Activated CD4-positive, CD25-positive, alpha-beta regulatory T cell (primary cell): ENCODE measurements at places on chromosomes 3 and 15.

DNA sequence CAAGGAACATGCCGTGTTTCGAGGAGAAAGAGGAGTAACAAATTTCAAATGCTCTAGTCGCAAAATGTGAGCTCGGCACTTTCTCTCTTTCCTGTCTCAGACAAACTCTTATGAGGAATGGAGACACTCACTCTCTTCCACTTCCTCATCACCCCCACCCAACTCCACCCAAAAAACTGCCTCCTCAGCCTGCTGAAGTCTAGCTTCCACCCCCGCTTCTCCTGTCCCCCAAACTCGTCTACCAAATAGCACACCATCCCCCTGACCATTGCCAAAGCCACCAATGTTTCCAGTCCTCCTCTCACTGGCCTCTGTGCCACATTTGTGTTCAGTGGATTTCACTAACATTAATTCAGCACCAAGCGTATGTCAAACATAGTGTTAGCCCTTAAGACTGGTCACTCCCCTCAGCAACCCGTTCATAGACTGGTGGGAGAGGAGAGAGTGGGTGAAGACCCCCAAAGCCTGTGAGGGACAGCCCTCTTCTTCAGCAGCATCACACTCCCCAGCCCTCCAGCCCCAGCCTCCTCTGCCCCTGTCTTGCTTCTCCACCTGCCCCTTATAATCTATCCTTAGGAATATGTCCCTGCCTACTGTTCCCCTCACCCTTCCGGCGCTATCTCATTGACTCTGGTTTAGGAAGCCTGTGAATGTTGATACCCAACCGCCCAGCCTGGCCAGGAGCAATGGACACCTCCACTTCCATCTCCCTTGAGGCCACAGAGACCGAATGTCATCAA, 77.3 kb downstream of the FAM174B start:
- DNase-seq, result no peak

DNA sequence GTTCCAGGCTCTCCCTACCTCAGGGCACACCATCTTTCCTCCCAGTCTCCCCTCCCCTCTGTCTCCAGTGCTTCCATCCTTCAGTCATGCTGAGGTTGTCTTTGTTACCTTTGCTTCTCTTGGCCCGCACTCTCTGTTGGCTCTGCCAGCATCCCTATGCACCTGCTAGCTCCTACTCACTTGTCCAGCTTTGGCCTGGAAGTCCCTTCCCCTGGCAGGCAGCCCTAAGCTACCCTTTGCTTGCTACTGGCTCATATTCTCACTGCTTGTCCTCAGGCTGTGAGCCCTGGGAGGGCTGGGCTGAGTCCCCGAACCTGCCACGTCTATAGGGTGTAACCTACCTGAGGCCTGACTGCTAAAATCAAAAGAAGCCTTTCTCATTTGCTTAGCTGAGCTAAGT, 122.7 kb downstream of the PGPEP1L start:
- no peak for DNase-seq

DNA sequence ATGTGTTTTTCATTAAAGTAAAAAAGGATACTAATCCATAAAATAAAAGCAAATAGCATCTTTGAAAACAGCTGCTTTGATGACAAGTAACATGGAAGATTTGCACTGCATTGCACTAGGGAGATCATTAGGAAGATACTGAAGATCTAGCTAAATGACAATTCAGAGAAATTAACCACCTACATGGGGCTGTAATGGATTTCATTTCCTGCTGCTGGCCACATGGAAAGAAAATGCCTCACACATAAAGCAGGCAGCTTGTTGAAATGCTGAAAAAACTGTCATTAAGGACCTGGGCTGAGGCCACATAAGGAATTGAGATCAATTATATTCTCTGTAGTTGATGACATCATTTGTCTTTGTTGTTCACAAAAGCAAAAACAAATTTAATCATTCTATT, 94.1 kb downstream of the PYDC2 start:
- no peak for DNase-seq

DNA sequence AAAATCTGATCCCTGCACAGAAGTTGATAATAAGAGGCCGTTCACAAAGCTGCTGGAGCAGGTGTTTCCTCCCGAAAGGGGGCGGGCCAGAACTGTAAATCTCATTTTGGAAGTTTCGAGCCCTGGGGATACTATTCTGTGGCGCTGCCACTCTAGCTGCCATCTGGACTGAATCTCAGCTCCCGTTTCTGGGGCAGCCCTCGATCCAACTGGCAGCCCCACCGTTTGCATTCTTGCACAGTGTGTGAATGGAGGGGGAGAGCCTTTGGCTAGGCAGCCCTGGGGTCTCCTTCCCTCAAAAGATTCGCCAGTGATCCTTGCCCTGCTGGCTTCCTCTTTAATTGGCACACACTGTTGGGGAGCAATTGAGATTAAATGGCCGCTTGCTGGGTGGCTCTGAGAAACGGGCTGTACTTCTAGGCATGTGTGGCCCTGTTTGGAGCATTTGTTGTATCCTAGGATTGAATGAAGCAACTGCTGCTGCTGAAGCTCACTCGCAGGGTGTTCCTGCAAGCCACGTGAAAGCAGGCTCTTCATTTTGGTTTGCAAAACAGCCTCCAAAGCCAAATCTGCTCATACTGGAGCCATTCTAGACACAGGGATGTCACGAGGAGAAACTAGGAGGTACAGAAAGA, 57.2 kb upstream of the TOPAZ1 start:
- no peak for DNase-seq

DNA sequence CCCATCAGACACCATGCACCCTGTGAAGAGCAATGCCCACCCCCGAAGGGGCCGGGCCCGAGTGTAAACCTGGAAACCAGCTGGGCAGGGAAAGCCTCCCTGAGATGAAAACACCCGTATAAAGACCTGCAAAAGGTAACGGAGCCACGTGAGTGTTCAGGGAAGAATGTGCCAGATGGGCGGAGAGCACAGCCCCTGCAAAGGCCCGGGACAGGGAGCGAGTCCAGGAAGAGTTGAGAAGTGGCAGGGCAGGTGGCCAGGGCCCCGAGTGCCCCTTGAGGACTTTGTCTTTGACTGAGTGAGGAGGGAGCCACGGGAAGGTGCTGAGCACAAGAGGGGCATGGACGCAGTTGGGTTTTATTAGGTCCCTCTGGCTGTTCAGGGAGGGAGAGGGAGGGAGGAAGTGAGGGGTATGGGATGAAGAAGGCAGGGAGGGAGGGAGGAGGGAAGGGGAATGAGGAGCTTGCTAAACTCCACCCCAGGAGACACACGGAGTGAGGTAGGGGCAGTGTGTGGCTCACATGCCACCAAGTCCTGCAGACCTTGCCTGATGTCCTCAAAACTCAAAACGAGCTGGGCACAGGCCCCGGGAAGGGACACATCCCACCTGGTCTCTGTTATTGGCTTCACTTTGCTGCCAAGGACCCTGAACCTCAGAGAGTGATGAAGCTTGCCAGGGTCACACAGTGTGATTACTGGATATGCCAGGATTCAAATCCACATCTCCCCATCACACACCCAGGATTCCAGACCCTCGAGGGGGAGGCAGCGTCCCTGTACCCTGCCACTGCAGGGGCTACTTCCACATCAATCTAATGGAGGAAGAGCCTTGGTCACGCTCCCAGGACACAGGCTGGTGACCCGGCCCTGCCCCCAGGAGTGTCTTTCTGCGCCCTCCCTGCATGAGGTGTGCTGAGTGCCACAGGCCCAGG, 49.1 kb upstream of the IQSEC1 start:
- no peak for DNase-seq

- DNase-seq, result no peak
Measured at GRCh38 chr3:38140326-38141172, 2.1 kb downstream of the MYD88 start.
